HAP-1 (cell line): ENCODE measurements at places on chromosomes 1 and 21.

- DNase-seq: no peak
Measured at GRCh38 chr1:30728832-30729638, 5.7 kb upstream of the MATN1 start.

GRCh38 chr1:65896721-65897120 lies 104.0 kb downstream of the PDE4B start:
- no peak for DNase-seq

DNA sequence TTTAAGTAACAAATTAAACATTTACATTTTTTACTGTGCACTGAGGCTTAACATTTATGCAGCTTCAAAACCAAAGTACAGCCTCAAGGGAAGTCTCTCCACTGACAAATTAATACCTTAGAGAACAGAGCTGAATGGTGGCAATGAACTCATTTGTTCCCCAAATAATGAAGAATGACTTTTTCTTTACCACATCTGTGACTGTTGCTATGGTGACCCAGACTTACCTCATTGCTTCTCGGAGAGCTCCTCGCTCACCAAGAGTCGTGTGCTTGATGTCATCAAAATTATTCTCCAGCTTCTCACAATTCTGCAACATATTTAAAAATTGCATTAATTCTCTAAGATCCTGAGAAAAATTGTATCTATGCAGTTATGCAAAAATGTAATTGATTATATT lies 92.9 kb downstream of the DPYD start:
- DNase-seq: no peak

DNA sequence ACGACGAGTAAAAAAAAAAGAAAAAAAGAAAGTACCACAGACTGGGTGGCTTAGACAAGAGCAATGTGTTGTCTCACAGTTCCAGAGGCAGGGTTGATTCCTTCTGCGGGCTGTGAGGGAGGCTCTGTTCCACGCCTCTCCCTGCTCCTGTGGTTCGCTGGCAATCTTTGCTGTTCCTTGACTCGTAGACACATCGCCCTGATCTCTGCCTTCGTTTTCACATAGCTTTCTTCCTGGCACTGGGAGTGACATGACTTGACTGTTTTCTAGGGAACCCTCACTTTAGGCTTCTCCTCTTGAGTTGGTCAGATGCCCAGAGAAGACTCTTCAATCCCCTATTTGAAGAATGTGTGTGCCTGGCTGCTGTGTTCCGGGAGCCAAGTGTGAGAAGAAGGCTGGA lies 133.6 kb downstream of the TM2D1 start:
- DNase-seq: no peak

DNA sequence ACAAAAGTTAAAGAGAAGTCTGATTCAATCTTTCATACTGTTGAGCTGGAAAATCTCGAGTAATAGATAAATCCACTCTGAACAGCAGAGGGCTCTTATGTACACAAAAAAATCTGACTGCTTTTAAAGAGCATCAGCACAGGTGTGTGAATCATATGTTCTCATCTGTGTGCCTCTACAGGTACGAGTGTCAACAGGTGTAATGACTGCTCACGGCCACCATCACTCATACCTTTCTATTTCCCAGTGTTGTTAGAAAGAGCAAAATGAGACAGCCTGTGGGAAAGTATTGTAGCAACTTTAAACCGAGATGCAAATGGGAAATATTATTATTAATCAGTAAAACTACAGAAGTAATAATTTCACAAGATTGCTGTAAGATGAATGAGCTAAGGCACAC lies 49.0 kb upstream of the SCAF4 start:
- DNase-seq: no peak

- no peak for DNase-seq
Measured at GRCh38 chr1:247277191-247277590, 21.3 kb downstream of the VN1R5 start.
